COR-L47 (cell line): ENCODE measurements at places on chromosomes 1 and 21.

DNA sequence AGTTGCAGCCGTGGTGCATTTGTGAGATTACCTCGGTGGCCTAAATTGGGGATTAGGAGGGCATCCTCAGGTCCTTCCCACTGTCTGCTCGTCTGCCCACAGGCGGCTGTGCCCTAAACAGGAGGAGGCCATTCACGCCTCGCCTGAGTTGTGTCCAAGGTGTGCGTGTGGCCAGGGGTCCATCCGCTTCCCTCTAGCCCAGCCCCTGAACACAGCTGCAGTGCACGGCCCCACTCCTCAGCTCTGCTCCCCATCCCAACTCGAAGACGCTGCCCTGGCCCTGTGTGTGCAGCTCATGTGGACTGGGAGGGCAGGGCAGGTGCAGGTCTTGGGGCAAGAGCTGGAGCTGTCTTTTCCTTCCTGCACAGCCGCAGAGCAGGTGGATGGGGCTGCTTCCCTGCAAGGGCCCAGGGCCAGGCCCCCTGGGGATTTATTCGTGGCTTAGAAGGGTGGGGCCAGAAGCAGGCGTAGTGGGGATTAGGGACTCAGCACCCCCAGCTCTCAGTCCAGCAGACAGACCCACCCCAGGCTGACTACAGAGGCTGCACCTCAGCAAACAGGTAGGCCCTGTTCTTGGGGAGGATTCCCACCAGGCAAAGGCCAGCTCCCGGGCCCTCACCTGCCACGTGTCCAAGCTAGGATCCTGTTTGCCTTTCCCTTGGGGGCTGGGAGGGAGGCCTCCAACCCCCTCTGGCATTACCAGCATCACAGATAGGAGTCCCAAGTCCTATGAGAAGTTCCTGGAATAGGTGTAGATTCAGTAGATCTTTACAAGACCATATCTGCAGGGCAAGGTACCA is 4.3 kb downstream of the GUK1 start:
- DNase-seq: no peak

GRCh38 chr1:6136516-6137220 is 43.5 kb downstream of the CHD5 start:
- DNase-seq: no peak

DNA sequence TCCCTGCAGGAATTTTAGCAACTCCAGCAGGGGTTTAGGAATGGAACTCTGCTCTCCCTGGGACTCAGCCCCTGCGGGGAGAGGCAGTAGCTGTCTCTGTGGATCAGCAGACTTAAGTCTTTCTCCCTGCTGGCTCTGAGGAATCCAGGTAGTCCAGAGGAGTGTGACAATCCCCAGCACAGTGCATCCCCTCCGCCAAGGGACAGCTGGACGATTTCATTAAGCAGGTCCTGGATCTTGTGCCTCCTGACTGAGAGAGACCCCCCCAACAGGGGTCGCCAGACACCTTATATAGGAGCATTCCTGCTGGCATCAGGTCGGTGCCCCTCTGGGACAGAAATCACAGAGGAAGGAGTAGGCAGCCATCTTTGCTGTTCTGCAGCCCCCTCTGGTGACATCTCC is 30.6 kb downstream of the AKT3 start:
- no peak for DNase-seq

- no peak for DNase-seq
Measured at GRCh38 chr21:34035619-34036354, 37.6 kb upstream of the MRPS6 start.

- no peak for DNase-seq
Measured at GRCh38 chr1:113804421-113805255, 7.6 kb downstream of the RSBN1 start.

DNA sequence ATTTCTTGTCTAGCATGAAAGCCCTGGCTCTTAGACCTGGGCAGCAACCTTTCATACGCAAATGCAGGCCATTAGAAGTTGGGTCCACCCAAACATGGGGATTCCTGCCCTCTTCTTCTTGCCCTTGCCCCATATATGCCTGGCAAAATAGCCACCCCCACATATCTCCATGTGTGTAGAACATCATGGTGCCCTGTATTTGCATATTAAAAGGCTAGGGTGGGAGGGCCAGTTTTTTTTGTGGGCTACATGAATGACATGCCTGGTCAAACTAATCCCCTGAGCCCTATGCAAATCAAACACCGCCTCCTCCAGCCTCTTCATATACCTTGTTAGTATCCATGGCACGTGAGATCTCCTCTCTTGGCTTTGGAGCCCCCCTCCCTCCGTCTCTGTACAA is 24.7 kb downstream of the MFSD2A start:
- no peak for DNase-seq

DNA sequence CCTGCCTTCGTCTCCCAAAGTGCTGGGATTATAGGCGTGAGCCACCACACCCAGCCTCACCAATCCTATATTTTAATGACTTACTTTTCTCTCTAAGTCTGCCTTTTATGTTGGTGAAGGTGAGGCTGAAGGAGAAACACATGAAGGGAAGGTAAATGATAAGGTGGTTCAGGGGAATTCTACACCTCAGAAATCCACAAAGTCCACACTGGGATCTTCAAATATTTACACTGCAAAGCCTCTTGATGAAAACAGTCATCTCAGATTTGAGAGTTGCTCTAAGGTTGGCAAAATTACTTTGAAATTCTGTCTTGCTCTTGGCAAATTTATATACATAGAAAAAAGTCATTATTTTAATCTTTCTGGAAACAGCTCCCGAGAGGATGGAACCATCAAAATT is 42.0 kb upstream of the CACHD1 start:
- no peak for DNase-seq

DNA sequence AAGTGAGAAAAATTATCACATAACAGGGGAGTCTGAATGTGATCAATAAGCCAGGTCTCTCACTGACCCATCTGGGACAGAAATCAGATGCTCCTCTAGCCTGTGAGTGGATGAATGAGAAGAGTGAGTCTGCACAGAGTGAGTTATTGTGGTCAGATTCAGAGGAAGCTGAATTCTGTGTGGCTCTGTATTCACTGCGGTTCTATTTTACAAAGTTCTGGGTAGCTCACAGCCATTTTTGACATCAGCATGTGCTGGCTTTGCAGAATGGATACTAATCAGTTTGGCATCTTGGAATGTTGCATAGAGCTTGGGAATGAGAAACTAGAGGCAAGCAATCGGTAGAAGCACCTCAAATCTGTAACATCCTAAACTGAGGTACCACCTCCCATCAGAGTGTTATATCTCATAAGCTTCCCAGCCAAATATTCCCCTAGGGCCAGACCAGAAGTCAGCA is 3.8 kb downstream of the COLGALT2 start:
- no peak for DNase-seq

DNA sequence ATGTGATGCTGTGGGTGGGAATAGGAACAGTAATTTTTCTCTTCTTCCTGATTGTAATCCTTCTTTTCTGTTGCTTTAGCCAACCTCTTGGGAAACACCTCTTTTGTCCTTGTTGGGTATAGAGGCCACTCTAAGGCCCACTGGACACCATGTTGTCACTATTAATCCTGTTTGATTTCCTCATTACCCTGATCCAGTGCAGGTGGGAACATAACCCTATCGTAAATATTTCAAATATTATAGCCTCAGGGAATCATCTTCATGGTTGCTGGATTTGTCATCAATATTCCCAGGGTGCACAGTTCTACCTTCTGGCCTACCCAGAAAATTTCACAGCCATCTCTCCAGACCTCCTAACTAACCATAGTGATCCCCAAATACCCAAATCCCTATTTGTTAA is 27.9 kb upstream of the SLC6A9 start:
- DNase-seq: no peak

GRCh38 chr1:242139442-242139841 is 140.5 kb upstream of the MAP1LC3C start:
- no peak for DNase-seq

DNA sequence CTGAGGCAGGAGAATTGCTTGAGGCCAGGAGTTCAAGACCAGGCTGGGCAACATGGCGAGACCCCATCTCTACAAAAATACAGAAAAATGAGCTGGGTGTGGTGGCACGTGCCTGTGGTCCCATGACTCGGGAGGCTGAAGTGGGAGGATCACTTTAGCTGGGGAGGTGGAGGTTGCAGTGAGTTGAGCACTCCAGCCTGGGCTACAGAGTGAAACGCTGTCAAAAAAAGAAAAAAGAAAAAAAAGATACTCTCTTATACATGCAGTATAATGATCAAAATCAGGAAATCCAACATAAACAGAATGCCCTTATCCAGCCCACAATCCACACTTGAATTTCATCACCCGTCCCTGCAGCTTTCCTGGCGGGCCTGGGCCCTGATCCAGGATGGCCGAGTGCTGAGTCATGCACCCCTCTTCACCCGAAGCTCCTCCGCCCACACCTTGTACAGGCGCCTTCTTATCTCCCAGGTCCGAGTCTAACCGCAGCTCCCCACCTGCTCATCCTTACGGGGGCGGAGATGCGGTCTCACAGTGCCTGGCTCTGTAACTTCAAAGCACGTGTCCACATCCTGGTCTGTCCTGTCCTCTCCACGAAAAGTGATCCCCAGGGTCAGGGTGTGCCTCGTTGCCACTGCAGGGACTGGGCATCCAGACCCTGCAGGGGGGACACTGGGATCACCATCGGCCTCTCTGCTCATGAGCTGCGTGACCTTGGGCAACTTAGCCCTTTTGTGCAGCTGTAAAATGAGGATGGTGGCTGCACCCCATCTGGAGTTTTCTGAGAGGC is 120.2 kb upstream of the SLC45A1 start:
- no peak for DNase-seq

DNA sequence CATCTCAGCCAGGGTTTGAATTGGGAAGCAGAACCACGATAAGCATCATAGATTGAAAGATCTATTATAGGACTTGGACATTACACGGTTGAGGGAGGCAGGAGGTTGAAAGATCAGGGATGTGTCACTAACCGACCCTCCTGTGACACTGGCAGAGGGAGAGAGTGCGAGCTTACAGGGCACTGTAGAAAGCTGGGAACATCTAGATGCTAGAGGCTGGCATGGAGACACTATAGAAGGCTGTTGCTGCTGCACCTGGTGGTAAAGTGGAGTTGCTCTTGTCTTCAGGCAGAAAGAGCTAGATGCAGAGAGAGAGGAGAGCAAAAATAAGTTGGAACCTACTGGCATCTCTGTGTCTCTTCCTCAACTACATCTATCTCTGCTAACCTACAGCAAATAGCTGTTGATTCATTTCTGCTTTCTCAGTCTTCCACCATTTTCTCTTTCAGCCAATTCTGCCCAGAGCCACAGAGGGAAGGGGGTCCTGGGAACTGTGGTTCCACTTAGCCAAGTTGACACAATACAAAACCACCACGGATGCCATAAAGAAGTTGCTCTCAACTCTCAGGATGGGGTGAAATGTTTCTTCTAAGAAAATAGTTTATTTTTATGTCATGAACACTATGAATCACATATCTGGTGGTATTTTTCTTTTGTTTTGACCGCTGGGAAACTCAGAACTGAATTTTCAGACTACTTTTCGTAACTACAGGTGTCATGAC is 155.9 kb downstream of the ZNF281 start:
- no peak for DNase-seq

- no peak for DNase-seq
Measured at GRCh38 chr21:45634511-45635183, 8.9 kb upstream of the PCBP3 start.

DNA sequence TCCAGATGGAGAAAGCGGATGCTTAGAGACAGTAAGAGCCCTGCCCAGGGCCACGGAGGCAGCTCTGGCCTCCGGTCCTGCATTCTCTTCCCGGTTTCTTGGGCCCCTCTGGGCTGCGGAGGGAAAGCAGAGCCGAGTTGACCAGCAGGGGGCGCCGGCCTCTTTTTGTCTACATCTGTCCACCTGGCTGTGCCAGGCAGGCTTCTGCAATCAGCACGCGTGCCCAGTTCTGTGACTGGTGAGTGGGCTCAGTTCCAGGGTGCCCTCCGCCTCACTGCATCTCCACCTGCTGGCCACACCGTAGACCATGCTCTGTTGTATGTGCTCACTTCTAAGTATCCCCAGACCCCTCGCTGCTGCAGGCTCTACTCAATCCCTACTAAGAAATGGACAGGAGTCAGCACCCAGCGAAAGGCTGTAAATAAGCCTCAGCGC is 6.7 kb upstream of the HUNK start:
- DNase-seq: peak; percentile 95

DNA sequence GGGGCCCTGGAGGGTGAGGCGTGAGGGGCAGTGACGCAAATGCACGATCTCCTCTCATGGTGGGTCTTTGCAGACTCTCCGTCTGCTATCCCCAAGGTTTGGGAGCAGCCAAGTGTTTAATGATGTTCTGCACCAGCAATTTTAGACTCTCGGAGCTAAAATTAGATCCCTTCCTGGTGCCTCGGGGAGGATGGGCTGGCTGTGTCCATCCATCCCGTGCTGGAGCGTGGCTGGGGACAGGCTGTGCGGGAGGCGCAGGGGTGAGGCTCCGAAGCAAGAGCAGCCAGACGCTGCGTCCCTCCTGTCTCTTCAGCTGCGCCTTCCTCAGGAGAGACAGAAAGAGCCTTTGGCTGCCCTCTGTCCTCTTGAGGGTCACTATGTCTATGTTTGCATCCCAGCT is 387.6 kb downstream of the CAMTA1 start:
- no peak for DNase-seq

GRCh38 chr1:40583980-40584379 is 52.5 kb downstream of the ZNF684 start:
- DNase-seq: no peak

DNA sequence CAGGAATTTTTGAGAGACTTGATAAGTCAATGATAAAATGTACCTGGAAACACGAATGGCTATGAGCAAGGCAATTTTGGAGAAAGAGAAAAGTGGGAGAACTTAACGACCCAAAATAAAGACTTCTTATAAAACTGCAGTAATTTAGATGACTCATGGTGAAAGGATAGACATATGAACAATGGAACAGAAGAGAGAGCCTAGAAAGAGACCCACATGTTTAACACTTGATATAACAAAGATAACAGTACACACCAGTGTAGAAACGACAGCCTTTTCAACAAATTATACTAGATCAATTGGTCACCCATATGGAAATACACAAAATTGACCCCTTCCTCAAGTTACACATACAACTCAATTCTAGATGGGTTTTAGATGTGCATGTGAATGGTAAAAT is 117.5 kb upstream of the GALNT2 start:
- no peak for DNase-seq

GRCh38 chr1:59498640-59499039 is 201.7 kb downstream of the FGGY start:
- DNase-seq: no peak

DNA sequence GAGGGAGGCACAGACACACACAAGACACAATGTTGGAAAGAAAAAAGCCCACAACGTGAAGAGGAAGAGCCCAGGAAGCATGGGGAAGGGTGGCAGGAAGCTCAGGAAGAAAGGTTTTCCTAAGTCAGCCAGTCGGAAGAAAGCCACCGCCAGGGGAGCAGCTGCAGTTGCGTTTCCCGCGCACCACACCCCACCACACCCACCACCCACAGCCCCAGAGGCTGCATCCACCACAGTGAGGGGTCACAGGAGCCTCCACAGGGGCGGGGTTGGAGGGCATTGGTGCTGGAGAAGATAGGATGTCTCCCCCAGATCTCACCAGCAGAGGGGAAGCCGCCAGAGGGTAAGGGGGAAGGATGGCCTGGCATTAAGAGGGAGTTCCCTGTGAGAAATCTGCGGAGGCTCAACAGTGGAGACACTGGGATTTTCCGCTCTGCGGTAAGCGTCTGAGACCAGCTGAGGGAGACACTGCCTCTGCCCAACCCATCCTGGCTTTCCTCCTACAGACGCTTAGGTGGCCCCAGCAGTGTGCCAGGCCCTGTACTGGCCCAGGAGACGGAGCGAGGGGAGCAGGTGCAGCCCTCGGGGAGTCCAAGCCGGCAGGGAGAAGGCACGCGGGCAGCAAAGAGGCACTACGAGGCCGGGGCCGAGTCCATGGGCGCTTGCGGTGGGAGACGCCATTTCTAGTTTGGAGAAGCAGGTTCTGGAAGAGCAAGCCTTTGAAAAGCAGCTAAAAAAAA is 19.8 kb downstream of the PGLYRP3 start:
- DNase-seq: no peak

GRCh38 chr1:147611021-147611426 is 59.3 kb downstream of the ACP6 start:
- peak; percentile 23 for DNase-seq
